ENCODE measurements at places on chromosomes 4 and X.

DNA sequence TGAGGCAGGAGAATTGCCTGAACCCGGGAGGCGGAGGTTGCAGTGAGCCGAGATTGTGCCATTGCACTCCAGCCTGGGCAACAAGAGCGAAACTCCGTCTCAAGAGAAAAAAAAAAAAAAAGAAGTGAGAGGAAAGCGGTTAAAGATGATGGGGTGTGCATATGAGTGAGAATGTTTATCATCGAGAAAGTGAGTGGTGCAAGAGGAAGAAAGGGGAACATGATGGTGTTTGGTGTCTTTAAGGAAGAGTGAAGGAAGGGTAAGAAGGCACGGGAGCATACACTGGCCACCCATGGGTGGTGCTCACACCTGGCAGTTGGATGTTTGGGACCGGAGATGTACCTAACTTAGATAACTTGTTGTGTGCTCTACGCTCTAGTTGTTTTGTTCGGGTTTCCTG, 62.2 kb downstream of the STOX2 start:
- DNase-seq = no peak

DNA sequence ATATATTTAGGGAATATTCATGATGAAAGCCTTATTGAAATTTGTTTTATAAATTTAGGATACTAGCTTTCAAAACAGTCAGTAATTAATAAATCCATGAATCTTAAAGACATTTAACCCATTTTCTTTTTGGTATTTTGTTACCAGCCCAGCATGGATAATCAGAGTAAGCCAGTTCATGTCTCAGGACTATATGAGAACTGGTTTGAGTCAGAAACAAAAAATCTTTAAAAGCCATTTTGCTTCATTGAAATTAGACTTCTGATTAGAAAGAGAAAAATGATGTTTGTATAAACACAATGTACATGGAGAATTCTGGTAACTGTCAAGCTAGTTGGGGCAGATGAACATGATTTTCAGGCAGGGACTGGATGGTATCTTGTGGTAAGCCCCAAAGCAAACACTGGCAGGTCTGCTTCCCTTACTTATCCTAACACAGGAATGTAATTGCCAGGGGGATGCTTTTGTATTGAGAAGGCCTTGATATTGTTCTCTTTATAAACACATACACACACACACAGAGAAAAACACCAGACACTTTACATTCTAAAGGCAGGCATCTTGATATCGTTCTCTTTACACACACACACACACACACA, 9.4 kb downstream of the ARHGAP10 start:
- DNase-seq = no peak

DNA sequence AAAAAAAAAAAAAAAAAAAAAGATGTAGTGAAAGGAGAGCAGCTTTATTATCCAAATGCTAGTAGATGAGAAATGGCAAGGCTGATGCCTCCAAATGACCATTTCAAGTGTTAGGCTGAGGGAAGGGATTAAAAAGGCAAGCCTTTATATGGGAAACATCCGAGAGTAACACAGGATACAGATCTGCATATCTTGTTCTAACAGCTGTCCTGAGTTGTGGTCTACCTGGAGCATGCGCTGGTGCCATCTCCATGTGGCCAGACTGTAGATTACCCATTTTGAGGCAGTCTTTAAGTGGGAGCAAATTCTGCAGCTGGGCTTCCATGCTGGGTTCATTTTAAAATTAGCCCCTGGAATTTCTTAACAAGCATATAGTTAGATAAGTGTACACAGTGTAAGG, 26.0 kb upstream of the ELF2 start:
- no peak for DNase-seq

DNA sequence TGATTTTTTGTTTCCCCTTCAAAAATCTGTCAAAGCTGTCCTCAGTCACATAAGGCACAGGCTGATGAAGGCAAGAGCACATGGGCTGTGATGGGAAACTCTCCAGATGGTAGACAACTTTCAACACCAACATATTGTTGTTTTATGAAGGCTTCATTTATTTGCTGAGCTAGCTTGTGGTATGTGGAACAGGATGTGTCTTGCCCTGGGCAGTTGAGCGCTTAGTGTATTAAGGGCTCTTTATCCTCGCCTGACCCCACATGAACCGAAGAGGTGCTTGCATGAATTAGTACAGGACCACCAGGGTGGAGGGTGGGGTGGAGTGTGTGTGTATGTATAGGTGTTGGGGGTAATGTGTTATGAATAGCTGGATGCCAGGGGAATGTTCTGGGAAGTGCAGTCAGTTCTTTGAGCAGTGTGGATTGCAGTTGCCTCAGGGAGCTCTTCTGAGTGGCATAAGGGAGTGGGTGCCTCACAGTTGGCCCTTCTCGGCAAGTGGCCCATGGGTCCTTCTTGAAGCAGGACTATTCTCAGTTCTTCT, 103.1 kb downstream of the PHEX start:
- no peak for DNase-seq

GRCh38 chr4:168864821-168865541, 145.1 kb downstream of the CBR4 start:
- no peak for DNase-seq

DNA sequence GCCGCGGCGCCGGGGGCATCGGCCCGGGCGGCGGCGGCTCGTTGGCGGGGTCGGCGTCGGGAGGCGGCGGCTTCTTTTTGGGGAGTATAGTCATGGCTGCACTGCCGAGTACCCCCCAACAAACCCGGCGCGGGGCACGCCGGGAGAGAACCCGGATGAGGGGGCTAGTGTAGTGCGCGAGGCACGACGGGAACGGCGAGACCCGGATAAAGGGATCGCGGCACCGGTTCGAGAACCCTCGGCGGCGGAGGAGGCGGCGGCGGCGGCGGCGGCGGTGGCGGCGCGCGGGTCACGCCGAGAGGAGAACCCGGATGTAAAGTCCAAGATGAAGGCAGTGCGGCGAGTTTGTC, at the start of gene OTUD5:
Gene OTUD5, minus strand, starts transcription at position 131 of the 350 bp plus-strand sequence. Its CDS starts 37 bp downstream, at position 94.
- DNase-seq = no peak

DNA sequence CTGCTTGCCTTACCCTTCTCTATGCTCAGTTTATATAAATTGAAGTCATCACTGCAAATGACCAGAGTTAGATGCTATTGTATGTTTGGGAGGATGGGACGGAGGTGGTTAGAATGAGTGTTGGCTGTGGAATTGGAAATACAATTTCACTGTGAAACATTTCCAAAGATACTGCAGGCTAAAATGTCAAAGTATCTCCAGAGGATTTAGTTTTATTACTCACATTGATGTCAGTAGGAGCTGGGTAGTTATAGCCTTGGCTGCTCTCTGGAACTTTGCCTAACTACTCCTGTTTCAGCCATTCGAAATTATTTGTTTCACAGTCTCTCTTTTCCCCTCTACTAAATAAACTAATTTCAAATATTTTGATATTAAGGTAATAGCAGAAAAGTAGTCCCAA, 92.6 kb upstream of the PPP3CA start:
- DNase-seq = no peak

DNA sequence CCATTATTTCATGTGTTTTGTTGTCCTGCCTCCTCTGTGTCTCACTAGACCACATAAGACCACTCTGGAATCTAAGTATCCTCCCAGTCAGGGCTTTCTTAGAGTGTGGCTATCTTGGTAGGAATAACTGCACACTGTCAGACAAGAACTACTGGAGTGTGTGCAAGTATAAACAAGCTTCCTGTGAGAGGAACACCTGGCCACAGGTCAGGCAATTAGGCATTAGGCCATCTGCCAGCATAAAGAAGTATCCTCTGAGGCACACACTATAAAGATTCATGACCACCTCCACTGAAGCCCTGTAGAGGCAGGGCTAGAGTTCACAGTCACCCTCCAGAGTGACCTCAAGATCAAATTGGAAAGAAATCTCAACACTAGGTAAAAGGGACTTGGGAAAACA, 507.0 kb upstream of the PABPC4L start:
- no peak for DNase-seq

DNA sequence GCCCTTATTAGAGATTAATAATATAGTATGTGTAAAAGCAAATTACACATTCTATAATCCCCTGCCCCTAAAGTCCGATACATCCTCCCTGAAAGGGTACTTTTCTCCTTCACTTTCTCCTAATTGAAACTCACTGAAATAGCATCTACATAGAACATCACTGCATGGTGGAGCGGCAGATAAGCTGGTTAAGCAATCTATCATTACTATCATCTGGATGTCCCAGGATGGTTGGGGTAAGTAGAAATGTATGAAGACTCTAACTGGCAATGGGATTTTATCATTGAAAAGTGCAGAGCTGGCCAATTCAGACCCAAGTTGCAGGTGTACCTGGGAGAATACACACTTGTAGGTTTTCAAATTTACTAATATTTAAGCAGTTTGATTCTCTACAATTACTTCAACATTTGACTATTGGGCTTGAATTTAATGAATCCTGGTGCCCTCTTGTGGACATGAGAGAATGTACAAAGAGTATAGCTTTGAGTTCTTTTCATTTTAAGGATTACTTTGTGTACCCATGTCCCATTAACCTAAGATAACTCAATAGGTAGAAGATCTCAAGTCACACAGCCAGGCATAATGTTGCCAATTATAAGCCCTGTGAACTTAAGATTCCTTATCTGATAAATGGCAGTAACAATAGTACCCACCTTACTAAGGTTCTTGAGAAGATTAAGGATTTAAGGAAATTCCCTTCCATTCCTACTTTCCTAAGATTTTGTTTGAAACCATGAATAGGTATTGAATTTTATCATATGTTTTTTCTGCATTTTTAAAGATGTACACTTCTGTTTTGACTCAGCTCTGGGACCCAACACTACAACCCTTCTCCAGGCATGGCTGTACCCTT, 69.8 kb downstream of the SHROOM3 start:
- DNase-seq = peak; percentile 83

DNA sequence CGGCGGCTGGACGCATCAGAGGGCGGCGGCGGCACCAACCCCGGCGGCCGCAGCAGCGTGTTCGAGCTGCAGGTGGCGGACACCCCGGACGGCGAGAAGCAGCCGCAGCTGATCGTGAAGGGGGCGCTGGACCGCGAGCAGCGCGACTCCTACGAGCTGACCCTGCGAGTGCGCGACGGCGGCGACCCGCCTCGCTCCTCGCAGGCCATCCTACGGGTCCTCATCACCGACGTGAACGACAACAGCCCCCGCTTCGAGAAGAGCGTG, 1.9 kb downstream of the PCDH7 start:
- no peak for DNase-seq

GRCh38 chrX:138057883-138058282, 492.0 kb downstream of the ZIC3 start:
- no peak for DNase-seq

GRCh38 chrX:120306630-120307029, 4.6 kb downstream of the TMEM255A start:
- DNase-seq = no peak

- DNase-seq = no peak
Observed at GRCh38 chrX:107713543-107714205, 61.9 kb downstream of the TSC22D3 start.

GRCh38 chr4:179595671-179596410, 2153.6 kb upstream of the AGA start:
- DNase-seq = no peak

DNA sequence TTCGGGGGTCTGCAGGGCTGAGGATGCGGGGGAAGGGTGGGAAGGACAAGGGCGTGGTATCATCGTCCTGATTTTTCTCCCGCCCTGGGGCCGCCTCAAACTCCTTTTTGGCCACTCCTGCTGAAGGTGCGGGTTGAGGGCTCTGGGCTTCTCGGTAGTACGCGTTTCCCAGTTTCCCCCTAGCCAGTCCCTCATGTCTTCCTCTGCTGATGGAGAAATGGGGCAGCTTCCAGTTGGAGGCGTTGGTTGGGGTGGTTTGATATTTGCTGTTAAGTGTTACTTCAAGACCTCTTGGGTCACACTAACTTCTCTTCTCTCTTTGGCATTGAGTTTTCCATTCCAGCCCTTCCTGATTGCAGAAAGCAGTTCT, 482 bp downstream of the GSTCD start:
- peak; percentile 45 for DNase-seq

DNA sequence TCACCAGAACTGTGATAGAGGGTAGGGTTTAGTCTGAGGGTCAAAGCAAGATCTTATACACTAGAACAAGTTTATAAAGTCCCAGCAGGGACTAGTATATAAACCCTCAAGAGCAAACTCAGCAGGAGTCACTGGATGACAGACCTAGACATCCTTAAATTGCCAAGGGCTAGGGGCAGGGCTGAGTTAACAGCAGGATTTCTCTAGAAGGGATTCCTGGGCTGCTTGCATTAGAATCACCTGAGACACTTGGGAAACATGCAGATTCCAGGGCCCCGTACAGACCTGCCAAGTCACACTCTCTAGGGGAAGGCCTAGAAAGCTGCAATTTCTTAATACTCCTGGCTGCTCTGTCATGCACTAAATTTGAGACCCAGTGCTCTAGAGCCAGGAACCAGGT, 6.6 kb upstream of the GPR50 start:
- DNase-seq = no peak

DNA sequence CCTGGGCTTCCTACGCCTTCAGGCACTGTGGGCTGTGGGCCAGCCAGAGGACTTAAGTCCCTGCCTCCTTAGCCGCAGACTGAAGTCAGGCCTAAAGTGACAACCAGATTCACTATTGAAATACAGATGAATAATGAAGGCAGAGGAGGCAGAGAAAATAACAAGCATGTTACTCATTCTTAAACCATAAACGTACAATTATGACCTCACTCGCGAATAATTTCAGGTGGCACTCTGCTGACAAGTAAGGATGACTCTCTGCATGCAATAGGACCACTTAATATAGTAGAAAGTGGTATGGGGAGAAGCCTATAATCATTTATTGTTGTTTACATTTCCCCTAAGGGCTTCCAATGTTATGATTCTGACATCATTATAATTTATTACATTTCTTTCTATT, 409.2 kb upstream of the FGF13 start:
- no peak for DNase-seq

- no peak for DNase-seq
Observed at GRCh38 chr4:89146196-89146595, 34.9 kb downstream of the TIGD2 start.

- no peak for DNase-seq
Observed at GRCh38 chr4:121168446-121169281, 4.5 kb upstream of the TNIP3 start.

DNA sequence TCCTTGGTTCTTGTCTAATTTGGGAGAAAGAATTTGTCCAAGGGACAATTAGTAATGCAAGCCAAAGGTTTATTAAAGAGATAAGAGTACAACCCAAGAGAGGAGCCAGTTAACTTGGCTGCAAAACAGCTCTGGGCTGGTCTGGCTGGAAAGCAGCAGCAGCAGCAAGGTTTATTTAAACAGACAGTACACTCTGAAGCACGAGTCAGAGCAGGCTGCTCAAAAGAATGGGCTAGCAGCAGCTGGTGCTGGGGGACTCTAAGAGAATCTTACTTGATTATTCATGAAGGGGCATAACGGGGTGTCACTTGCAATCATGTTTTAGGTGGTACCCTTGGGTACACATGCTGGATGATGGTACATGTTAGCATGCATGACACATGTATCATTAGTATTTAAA, 17.1 kb upstream of the CT47C1 start:
- DNase-seq = no peak

DNA sequence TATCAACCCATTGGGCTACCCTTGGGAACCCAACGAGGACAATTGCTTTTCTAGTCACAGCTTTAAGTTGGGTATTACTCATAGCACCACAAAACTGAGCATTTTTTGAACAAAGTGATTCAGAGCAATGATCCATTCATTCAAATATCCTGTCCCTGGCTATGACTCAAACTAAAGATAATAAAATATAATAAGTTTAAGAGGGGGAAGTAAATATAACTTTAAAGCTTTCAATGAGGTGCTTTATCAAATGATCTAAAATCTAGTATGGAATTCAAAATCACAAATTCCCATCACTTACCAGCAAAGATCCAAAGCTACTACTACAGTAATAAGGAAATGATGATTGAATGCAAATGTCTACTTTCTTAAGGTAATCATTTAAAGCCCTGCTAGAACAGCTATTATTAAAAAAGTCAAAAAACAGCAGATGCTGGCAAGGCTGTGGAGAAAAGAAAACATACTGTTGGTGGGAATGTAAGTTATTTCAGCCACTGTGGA, 39.8 kb upstream of the S100G start:
- no peak for DNase-seq
